ENCODE measurements at places on chromosomes 13 and 19.
A peak's percentile ranks its signal among the peaks of the same experiment; 100 is the strongest.

- DNase-seq = no peak
Measured at GRCh38 chr19:16585808-16586476, 13.7 kb upstream of the SLC35E1 start.

- DNase-seq = peak; percentile 73
Measured at GRCh38 chr13:33134213-33134612, 118.0 kb downstream of the KL start.

- no peak for DNase-seq
Measured at GRCh38 chr13:51806566-51806965, 2.6 kb upstream of the DHRS12 start.

GRCh38 chr13:48962281-48962680, 13.4 kb upstream of the FNDC3A start:
- DNase-seq = no peak

DNA sequence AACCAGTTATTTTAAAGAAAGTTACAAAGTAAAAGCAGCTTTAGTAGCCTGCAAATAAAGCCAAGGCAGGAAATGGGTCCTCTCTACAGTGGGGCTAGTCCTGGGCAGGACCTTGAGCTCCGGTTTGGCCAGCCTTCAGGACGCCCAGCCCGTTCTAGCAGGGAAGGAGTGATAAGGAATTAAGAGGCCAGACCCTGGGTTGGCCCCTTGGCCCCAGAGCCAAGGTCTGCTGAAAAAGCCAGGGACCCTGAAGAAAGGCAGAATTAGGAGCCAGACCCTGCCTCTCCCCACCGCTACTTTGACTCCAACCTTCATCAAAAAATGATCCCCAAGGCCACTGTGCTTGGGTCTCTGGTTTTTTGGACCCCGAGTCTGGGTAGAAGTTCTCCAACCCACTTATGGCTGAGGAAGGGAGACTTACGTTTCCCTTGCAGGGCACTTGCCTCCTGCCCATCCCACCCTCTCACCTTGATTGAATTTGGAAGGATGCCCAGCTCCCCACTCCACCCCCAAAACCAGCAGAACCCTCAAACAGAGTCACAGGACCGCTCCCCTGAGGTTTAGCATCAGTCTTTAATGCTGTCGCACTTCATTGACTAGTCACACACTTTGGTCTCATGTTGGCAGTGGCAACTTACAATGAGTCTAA, 3.9 kb downstream of the DNAJB1 start:
- DNase-seq = no peak

DNA sequence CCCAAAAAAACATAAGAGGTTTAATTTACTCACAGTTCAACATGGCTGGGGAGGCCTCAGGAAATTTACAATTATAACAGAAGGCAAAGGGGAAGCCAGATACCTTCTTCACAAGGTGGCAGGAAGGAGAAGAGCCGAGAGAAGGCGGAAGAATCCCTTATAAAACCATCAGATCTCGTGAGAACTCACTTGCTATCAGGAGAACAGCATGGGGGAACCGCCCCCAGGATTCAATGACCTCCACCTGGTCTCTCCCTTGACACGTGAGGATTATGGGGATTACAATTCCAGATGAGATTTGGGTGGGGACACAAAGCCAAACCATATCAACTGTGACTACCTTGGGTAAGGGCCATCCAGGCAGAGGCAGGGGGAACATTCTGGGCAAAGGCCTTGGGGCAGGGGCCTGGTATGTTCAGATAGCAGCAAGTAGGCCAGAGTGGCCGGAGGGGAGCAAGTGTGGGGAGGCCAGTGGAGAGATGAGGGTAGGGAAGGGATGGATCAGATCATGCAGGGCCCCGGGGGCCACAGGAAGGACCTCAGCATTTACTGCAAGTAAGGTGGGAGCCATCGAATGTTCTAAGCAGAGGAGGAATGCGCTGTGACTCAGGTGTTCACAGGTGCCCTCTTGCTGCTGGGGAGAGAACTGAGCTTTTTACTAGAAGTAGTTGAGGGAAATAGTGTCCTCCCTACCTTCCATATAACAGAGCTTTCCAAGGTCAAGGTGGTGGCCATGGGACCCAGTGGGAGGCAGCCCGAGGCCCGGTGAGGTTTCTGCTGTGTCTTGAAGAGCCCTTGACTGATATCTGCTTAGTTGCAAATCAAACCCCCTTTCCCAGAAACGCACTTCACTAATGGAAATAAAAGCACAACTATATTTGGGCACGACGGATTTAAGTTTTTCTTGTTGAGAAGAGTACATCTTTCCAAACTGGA, 18.0 kb downstream of the RAB3D start:
- DNase-seq = no peak

GRCh38 chr19:39878398-39878797, 32.2 kb upstream of the FBL start:
- no peak for DNase-seq

- DNase-seq = no peak
Measured at GRCh38 chr19:40232479-40232878, 6.0 kb upstream of the CCNP start.

GRCh38 chr13:40366119-40366518, 300.3 kb downstream of the FOXO1 start:
- DNase-seq = no peak

DNA sequence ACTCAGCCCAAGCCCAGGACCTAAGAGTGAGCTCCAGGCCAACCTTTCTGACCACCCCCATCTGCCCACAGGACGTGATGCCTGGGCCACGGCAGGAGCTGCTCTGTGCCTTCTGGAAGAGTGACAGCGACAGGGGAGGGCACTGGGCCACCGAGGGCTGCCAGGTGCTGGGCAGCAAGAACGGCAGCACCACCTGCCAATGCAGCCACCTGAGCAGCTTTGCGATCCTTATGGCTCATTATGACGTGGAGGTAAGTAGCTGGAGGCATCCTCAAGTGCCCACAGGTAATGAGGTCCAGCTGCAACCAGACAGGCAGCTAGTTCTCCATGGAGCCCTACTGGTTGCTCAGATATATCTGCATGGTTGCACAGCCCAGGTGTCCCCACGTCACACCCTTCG, 14.8 kb downstream of the DDX39A start:
- DNase-seq = no peak

DNA sequence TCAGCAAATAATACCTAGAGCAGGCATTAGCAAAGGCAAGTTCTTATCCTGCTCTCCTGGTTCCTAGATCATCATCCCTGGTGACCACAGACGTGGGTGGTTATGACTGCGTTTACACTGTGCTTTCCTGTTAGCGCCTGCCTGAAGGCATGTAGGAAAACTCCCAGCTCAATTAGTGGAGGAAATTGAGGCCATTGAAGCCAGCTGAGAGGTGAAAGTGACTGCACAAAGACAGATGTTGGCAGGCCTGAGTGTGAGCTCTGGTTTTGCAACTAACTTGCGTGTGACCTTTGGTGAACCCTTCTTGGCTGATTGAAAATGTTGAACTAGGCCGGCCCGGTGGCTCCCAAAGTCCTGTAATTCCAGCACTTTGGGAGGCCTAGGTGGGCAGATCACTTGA, 17.5 kb upstream of the NWD1 start:
- peak; percentile 49 for DNase-seq

DNA sequence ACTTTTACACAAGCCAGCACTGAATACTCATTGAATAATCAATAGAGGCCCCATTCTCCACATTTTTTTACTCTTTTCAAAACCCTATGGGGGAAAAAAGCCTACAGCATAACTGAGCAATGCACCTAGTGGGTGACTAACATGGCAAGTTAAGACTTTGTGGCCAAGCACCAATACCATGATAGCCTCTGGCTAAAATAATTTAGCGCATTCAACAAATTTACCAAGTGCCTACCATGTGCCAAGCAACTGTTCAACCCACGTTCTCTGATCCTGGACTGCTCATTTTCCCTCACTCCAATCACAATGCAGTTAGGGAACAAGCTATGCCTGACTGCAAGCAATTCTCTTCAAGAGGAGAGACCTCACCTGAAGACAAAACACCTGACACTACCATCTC, 3.0 kb downstream of the ANKRD10 start:
- DNase-seq = no peak

- DNase-seq = peak; percentile 67
Measured at GRCh38 chr13:106500445-106500844, 35.0 kb downstream of the EFNB2 start.

- DNase-seq = no peak
Measured at GRCh38 chr19:17772172-17772571, 20.9 kb downstream of the FCHO1 start.
